Left forelimb (tissue), 1 donor: ENCODE measurements at places on chromosomes 2 and 18.
A peak's percentile ranks its signal among the peaks of the same experiment; 100 is the strongest.

- no peak for DNase-seq
These were observed 270.4 kb downstream of the PRKCE start for GRCh38 chr2:45921921-45922320.

- DNase-seq = no peak
These were observed 71.8 kb upstream of the NPAS2 start for GRCh38 chr2:100747996-100748615.

DNA sequence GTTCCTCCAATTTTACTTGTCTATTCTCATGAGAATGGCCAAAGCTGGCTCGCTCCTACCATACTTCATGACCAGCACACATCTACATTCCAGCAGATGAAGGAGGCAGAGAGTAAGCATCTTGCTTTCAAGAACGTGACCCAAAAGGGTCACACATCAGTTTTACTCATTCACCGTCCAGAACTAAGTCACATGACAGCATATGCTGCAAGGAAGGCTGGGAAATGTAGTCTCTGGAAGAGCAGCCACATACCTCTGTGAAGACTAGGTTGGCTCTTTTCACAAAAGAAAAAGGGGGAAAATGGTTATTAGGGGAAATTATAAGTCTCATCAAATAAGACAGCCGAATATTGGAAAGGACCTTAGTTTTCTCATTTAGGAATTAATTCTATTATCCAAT, 835.3 kb downstream of the EPHA4 start:
- no peak for DNase-seq

DNA sequence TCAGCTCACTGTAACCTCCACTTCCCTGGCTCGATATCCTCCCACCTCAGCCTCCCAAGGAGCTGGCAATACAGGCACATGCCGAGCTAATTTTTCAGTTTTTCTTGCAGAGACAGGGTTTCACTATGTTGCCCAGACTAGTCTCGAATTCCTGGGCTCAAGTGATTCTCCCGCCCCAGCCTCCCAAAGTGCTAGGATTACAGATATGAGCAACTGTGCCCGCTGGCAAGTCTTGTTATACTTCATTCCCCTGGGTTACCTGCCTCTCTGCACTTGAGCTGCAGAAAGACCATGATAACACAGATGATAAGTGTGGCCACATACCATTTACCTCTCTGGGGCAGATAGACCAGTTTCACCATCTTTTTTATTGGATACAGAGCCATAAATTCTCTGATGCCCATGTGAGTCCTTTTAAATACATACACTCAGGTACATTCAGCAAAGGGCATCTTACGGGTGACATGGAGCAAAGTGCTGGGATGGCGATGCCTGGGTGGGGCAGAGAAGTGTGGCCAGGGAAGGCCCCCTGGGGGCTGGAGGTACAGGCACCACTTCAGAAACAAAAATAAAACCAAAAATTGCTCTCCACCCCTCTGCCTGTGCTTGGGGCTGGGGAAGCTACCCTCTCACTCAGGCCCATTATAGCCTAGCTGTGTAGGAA, 20.4 kb downstream of the CCT7 start:
- no peak for DNase-seq

- DNase-seq = peak; percentile 84
These were observed at the start of gene RBMS1 for GRCh38 chr2:160493227-160494028. TSS of gene RBMS1 (minus strand) at chr2:160493807. CDS start at chr2:160493363, 444 bp downstream.

GRCh38 chr2:202609381-202610145, 25.2 kb upstream of the FAM117B start:
- DNase-seq = no peak
